AG10803 (cell line): ENCODE measurements at places on chromosomes 1 and 21.

- DNase-seq: no peak
These were observed 21.5 kb upstream of the PWP2 start for GRCh38 chr21:44085491-44086321.

- DNase-seq: no peak
These were observed 798 bp downstream of the PMF1 start for GRCh38 chr1:156213644-156213966.

GRCh38 chr1:68384321-68384813, 65.4 kb downstream of the RPE65 start:
- DNase-seq: peak; percentile 99

DNA sequence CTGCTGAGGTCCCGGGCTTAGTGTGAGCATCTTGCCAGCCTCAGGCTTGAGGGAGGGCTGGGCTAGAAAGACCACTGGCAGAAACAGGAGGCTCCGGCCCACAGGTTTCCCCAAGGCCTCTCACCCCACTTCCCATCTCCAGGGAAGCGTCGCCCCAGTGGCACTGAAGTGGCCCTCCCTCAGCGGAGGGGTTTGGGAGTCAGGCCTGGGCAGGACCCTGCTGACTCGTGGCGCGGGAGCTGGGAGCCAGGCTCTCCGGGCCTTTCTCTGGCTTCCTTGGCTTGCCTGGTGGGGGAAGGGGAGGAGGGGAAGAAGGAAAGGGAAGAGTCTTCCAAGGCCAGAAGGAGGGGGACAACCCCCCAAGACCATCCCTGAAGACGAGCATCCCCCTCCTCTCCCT, 7.2 kb upstream of the HTR6 start:
- DNase-seq: no peak

DNA sequence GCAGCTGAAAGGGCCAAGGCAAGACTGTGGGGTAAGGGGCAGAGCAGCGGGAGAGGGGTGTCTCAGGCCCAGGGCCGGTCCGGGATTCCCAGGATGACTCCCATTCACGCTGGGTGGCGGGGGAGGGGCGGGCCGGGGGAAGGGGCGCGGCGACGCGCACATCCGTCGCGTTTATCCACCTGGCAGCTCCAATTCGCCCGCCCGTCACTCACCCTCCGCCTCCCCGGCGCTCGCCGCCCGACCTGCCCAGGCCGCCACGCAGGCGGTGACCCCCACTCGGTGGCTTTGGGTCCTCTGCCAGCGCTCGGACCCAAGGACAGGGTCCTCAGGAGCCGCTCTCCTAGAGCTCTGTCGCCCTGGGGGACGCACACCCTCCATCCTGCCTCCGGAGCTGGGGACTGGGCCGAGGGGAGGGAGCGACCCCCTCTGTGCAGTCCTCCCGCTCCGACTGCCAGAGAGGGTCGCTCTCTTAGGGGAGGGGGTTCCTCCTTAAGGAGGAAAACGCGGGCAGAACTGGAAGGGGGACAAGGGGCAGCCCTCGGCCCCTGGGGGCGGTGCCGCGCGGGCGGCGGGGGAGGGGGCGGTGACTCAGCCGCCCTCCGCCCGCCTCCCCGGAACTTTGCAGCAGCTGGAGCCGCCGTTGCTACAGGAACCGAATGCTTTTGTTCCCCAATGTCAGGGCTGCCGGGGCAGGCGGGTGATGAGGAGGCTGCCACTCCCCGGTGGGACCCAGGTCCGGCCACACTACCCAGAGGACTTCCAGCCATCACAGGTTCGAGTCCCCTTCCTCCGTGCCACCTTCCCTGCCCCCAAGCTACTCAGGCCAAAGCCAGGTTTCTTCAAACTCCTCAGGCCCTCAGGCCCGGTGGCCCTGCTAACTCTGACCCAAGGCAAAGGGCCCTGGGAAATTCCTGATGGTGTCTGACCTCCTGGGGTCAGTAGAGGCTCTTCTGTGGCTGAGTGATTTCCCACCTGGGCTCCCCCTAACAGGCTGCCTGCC, 3.4 kb downstream of the ADGRB2 start:
- peak; percentile 65 for DNase-seq

- DNase-seq: no peak
These were observed 15.6 kb upstream of the ZNF669 start for GRCh38 chr1:247119600-247120407.

DNA sequence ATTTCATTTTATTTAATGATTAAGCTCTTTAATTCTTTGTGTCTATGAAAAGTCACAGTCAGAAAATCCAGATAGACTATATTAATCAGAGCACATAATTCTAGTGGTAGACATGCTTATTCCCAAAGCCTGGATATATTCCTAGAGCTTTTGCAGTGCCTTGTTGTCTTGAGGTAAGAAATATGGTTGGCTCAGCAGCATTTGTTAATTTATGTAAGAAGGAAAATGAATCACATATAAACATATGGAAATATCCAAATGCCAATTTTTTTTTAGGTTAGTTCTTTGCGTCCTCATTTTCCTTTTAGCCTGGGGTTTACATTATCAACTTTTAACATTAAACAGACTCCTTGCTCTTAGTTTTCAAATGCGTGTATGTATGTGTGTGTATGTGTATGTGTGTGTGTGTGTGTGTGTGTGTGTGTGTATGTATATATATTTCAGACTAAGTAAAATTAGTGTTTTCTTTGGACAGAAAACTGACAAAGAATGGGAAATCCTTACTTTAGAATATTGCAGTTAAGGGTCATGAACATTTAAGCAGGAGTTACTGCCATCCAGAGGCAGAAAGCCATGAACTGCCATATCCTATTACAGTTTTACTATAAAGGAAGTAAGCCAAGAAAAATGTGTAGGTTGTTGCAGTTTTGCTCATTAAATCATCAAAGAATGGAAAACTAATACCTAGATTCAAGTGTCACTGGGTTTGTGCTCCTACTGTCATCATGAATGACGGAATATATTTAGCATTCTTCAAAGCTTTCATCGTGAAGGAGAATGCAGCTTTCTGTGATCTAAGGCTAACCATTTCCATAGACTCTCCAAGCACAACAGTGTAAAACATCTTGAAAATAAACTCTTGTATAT, 477.1 kb upstream of the NR5A2 start:
- peak; percentile 13 for DNase-seq

GRCh38 chr1:1346501-1346890, 2.7 kb downstream of the DVL1 start:
- no peak for DNase-seq

DNA sequence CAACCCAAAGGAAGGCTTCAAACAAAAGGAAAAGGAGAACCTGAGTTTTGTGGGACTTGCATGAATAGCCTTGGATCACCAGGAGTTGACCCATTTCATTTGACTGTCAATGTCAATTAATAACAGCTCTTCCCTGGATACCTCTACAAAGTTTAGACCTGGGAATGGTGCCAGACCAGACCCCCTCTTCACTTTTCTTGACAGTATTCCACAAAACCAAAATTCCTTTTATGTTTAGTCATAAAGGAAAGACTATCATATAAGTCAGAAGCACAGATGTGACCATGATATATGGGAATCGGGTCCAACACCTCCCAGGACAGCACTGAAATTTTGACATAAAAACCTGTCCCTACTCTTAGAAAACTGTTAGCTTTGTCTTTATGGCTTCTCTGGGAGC, 191.8 kb downstream of the LYPLAL1 start:
- DNase-seq: no peak

DNA sequence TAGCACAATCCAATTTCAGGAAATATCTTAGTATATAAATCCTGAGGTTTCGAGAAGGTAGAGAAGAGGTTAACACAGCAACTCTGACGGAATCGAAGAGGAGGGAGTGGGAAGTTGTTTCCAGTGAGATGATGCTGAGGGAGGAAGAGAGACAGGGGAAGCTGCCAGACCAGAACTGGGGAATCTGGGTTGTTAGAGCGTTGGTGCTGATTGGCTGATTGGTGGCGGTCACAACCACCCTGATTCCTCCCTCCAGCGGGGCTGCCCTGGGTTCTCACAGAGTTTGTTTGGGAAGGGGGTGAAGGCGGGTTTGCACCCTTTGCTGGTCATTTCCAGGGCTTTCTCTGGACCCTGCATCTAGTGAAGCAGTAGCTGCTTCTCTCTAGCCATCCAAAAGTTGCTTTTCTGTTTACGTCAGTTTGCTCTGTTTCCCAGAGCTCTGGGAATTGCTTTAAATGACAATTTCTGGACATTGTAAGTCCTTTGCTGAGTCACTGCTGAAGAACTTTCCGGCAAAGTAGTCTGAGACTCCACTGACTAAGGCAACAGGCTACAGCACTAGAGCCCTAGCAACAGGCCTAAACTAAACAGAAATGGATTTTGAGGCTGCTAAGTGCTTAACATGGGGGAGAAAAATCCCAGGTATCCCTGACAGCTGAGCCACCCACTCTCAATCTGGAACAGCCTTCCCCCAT, 90.1 kb downstream of the TENT5C start:
- peak; percentile 97 for DNase-seq

GRCh38 chr21:42751866-42752265, 98.4 kb downstream of the PDE9A start:
- DNase-seq: no peak

DNA sequence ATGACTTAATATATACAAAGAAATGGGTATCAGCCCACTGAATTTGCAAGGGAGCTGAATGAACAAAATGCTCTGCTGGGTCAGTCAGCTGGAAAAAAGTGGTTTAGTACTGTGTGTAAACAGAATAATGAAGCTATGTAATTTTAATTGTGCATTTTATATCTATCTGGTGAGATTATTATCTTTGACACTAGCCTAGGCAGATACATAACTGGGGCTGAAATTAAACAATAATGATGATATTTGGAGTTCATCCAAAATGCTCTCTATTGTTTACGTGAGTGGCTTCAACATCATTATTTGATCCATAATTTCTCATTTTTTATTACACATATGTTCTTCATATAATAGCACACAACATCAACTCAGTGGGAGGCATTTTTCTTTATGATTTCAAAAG, 208.5 kb upstream of the SNX7 start:
- DNase-seq: no peak
